ENCODE measurements at places on chromosomes 6 and 20.

DNA sequence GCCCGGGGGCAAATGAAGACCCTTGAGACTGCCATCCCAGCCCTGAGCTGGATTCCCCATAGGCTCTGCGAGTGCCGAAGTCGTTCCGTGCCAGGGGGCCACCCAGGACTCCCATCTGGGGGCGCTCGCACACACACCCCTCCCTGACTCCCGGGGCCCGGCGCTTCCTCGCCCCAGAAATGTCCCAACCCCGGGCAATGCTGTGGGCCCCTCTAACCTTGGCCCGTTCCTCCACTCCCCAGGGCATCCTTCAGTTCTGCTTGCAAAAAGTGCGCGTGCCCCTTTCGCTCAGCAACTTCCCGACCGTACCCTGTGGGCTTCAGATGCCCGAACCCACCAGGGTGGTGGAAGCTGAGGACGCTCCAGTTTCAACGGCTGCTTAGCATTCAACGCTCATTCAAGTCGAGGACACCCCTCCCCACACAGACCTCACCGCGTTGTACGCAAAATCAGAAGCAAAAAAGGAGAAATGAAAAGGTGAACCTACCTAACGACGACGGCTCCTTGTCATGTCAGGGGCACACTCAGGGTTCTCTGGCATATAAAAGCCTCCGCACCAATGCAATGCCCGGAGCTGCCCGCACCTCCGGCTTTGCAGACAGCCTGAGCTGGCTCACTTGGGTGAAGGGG lies 25.3 kb downstream of the RIPOR2 start:
- DNase-seq: no peak

GRCh38 chr20:40462566-40462965 lies 226.5 kb downstream of the MAFB start:
- DNase-seq: no peak

GRCh38 chr20:519999-520398 lies 23.6 kb downstream of the CSNK2A1 start:
- no peak for DNase-seq

GRCh38 chr6:77334093-77334492 lies 129.2 kb downstream of the HTR1B start:
- DNase-seq: no peak

Measured in astrocyte of the spinal cord (primary cell).